CD4-positive, alpha-beta T cell treated with Interleukin-6 at 100 ng/mL for 8 hours (primary cell): ENCODE measurements at places on chromosomes 12 and 14.
A peak's percentile ranks its signal among the peaks of the same experiment; 100 is the strongest.

DNA sequence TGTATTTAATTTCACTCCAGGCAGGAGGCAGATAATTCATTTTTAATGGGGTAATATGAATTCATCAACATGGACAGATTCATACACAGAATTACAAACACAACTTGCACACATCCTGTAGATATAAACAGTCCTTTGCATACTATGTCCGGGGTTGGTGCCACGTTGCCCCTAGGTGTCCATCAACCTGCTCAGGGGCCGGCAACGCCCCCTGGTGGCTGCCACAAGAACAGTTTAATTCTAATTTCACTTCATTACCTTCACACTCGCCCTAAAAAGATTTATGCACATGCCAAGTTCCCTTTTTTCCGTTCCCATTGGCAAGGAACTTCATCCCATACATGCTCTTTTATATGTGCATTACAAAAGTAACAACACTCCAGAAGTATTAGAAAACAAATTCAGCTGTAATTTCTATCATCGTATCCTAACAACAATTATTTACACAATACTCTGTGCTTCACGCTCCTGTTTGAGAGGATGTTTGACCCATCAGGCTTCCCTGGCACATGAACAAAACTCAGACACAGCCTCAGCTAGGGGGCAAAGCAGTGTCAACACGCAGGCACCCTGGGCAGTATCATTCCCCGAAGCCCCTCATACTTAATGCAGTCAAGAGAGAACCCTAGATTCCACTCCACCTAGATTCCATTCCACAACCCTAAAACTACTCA is 15.5 kb downstream of the MANSC1 start:
- peak; percentile 52 for DNase-seq

DNA sequence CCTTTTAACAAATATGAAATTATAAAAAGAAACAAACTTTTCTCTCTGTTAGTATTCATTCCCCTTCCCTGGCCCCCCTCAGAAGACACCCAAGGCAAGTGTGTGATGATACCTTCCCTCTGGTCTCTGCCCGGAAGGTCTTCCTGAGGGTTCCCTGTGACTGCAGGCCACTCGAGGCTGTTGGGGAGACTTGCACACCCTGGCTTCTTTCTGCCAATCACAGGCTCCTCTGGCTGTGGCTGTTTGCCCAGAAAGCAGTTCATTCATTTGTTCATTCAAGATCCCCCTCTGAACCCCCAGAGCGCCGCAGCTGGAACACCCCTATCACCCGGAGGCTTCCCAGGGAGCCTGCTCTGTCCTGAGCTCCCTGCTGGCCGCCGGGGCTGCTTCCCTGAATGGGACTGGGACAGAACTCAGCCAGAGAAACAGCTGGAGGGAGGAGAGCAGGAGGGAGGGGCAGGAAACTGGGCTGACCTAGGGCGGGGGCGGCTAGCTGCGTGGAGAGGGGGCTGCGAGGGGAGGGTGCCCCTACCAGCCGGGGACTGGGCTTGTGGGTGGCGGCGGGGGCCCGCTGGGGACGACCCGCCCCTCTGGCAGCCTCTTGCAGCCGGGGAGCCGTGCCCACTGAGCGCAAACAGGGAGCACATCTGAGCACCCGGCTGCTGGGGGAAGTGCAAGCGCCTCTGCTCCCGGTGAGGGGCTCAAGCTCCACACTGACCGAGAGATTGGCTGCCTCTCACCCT is at the start of gene CMKLR1:
CMKLR1 (minus strand) TSS at position 397 of the 743 bp plus-strand sequence. CDS start 45,720 bp downstream, outside the sequence.
- no peak for DNase-seq

DNA sequence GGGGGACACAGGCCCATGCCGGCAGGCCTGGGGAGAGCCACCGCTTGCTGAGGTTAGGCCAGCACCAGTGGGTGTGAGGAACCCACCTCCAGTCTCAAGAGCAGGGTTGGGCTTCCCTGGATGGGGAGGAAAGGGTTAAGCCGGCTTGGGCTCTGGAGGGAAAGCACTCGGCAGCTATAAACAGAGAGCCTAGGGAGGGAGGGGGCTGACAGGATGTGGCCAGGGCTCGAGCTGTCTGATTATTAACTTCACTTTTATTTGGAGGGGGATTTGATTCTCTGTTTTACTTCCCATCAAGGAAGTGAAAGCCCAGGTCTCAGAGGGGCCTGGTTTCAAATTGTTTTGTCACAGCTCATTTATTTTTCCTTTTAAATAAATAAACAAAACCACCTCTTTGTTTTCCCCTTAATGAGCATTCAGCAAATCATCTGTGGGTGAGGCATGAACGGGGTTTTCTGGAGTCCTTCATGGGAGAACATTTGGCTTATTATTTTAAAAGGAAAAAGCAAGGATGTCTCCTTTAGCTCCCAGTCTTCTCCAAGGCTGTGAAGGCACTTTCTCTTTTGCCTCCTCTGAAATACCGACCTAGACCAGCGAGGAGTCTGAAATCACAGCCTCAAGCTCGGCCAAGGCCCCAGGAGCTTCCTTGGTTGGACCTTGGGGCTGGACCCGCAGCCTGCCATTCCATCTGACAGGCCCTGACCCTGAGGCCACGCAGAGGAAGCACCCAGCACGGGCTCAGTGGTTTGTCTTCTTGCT is 21.9 kb upstream of the ZFP36L1 start:
- peak; percentile 77 for DNase-seq

- peak; percentile 32 for DNase-seq
These were observed 1.8 kb downstream of the ELK3 start for GRCh38 chr12:96195845-96196451.

- DNase-seq = peak; percentile 25
These were observed 26.4 kb upstream of the RASSF3 start for GRCh38 chr12:64583771-64584421.

GRCh38 chr12:91732086-91732485 is 413.6 kb downstream of the BTG1 start:
- DNase-seq = no peak

DNA sequence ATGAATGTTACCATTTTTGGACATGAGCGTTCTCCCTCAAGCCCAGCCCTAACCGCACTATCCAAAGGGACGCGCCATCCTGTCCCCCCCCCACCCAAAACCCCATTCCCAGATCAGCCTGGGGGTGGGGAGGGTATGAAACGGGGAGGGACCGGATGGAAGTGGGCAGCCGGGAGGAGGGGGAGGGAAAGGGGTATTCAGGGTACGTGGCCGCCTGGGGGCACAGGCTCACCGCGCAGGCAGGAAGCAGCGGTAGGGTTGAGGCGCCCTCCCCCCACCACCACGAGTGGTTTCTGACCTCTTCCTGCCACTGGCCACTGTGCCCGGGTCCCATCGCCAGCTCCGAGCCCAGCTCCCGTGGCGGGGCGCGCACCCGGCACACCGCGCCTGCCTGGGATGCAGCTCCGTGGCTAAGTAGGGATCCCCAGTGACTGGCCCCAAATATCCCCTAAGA is 1.4 kb downstream of the ACTN1 start:
- DNase-seq = peak; percentile 58

DNA sequence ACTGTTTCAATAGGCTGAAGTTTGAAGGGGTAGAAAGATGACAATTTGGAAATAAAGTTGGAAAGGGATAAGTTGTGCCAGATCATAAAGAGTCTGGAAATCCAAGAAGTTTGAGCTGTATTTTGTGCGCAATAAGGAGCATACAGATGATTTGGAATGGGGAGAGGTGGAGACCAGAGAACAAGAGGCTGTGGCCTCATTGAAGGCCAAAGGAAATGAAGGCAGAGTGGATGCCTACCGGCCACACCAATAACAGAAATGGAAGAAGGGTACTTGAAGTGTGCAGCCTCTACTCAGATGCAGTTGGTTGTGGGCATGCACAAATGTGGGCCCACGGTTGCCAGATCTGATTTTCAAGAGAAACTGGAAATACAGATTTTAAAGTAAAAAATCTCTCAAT is 2.4 kb downstream of the IFT81 start:
- no peak for DNase-seq

GRCh38 chr14:61611880-61612630 is 83.3 kb upstream of the HIF1A start:
- DNase-seq = no peak

GRCh38 chr14:68807987-68808386 is 15.1 kb upstream of the ZFP36L1 start:
- DNase-seq = no peak

DNA sequence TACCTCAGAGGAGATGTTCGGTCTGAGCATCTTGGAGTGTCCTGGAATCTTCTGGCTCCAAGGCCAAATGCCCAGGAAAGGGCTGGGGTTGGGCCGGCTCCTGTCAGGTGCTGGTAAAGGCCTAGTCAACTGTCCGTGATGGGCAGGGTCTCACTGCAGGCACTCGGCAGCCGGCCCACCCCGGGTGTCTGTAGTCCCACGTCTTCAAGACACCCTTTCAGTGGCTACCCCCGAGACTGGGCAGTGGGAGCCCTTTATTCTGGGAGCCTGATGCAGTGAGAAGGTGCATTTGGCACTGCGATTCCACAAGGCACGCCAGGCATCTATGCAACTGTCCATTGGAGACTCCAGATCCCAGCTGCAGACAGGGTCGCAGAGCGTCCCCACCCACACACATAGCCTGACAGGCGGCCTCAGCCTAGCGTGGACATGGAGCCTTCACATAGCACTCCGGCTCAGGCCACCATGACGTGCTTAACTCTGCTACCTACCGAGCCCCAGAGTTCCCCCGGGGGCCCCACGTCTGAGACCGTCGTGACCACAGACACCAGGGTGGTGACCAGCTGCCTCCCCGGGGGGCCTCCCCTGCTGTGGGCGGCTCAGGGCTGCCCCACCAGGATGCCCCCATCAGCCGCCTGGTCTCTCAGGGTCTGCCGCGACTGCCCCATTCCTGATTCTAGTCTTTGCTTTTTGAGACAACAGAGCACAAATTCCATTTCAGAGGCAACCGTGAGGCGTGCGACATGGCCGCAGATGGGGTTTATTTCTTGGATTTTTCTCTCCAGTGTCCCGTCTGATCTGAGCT is 331.8 kb upstream of the SFSWAP start:
- no peak for DNase-seq

GRCh38 chr14:71355324-71356201 is 448.3 kb downstream of the PCNX1 start:
- no peak for DNase-seq

DNA sequence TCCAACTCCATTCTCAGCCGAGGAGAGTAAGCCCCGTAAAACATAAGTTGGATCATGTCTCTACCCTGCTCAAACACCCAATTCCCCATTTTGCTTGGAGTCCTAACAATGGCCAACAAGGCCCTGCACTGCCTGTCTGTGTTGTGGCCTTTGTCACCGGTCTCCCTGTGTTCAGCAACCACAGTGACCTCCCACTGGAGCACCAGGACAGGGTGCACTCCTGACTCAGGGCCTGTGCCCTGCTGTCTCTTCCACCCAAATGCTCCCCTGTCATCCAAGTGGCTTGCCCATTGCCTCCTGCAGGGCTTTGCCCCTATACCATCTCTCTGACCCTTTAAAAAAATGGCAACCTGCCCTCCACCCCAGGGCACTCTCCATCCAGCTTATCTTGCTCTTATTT is 4.4 kb upstream of the KRT85 start:
- DNase-seq = no peak

GRCh38 chr12:68374307-68374982 is 42.3 kb upstream of the MDM1 start:
- DNase-seq = peak; percentile 74

DNA sequence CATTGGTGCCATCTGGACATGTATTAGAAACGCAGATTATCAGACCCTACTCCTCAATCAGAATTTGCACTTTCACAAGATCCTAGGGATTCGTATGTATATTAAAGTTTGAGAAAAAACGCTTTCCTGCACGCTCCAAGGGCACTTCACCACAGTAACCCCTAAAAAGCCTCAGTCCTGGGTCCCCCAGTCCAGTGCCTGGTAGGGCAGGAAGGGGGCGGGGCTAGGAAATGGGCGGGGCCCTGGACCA is 369 bp downstream of the DEPDC4 start:
- peak; percentile 89 for DNase-seq

DNA sequence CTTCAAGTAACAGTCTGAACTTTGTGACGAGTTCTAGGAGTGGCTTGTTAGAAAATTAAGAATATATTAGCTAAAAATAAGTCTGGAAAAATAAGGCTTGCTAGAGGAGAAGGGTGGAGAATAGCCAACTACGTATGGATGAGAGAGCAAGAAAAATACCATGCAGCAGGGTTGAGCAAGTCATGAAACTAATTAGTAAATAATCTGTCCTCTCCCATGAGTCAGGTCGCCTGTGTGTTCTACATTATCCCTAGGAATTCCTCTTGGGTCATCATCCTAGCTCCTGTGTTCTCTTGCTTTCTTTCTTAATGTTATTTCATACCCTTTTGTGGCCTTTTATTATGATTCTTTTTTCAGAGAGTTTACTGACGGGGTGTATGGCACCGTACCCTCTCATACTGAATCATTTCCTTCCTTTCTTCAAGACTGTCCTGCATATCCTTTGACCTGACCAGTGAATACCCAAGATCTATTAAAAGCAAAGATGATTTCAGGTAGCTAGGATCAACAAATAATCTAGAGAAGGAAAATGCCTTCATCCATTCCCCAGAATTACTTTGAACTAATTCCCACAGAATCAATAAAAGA is 177.2 kb upstream of the NPAS3 start:
- DNase-seq = no peak

- no peak for DNase-seq
These were observed 888.1 kb upstream of the MDGA2 start for GRCh38 chr14:48563489-48563888.

GRCh38 chr14:97976861-97977260 is 1179.7 kb downstream of the VRK1 start:
- peak; percentile 12 for DNase-seq

GRCh38 chr14:65302571-65303189 is 109.8 kb upstream of the FUT8 start:
- DNase-seq = no peak

DNA sequence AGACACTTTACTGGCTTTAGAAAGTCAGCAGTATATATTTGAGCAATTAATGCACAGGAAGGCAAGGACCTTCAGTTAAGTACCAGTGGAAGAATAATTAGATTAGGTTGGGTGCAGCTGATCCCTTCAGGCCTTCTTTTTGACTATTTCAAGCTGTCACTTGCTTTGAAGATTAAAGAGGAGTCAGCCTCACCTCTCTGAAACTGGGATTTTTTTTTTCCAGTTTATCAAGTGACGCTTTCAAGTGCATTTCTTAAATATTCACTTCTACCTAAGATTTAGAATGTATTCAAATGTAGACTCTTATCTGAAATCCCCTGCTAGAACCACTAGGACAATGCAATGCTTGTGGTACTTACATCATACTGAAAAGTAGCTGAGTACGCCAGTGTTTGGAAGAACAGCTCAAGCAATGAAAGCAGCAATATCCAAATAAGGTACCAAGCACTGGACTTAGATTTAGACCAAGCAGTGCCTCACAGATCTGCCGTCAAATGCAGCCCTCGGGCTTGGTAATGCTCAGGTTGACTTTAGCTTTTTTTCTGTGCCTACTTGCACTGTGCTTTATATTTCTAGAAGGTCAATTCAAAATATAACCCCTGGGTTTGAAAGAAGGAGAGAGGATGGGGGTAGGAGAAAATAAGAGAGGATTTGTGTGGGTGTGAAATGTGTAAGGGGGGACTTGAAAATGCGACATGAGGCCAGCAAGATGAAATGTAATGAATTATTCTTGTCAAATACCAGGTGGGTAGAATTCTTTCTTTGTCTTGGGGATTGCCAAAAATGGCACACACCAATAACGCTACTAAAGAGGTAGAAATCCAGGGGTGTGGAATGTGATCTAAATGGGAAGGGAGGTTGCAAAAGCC is 3.7 kb upstream of the FERMT2 start:
- no peak for DNase-seq
